ENCODE measurements at places on chromosomes 2 and 18. TPM values are rescaled to one million over a fixed set of nuclear protein-coding genes. Genes with fewer than 3 reads are reported as not detected.

Gene TLX2
- total RNA-seq: not detected

GRCh38 chr2:136178941-136179601 is 61.1 kb upstream of the CXCR4 start:
- no peaks in the 10 kb centered on the region for H3K27me3 ChIP-seq
- H3K36me3 ChIP-seq: no peaks in the 10 kb centered on the region
- H3K4me3 ChIP-seq: no peak overlapping the region
- no peak for DNase-seq

GRCh38 chr18:2407961-2408360 is 163.3 kb downstream of the METTL4 start:
- no peak overlapping the region for H3K27ac ChIP-seq
- no peaks in the 10 kb centered on the region for H3K4me1 ChIP-seq
- no peaks in the 10 kb centered on the region for H3K27me3 ChIP-seq
- no peak for DNase-seq
- no peaks in the 10 kb centered on the region for H3K36me3 ChIP-seq

Gene ERMN
- 1.3 TPM for total RNA-seq

- no peaks in the 10 kb centered on the region for H3K27me3 ChIP-seq
- DNase-seq: peak; percentile 42
- H3K27ac ChIP-seq: no peak overlapping the region
- H3K36me3 ChIP-seq: no peaks in the 10 kb centered on the region
- no peaks in the 10 kb centered on the region for H3K4me1 ChIP-seq
Measured at GRCh38 chr2:224646242-224646846, 61.2 kb upstream of the CUL3 start.

DNA sequence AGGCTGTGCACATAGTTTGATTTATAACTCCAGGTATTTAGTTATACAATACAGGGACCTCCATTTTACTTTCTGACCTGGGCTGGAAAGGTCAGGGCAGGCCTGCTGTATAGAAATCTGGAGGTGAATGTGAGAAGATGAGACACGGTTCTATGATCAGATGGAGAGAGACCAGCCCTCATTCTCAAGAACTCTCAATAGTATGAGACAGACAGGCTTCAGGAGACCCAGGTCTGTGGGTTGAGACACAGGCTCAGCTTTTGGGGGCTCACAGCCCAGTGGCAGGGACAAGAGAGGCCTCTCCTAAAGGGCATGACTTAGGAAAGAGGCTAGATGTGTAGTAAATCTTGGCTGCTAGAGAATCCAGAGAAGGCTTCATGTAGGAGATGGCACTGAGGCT is 719 bp upstream of the ATP6V1B1 start:
- no peak overlapping the region for H3K27ac ChIP-seq
- H3K4me1 ChIP-seq: no peaks in the 10 kb centered on the region
- no peaks in the 10 kb centered on the region for H3K36me3 ChIP-seq
- H3K4me3 ChIP-seq: no peak overlapping the region
- DNase-seq: no peak

Gene REG1B
- total RNA-seq: not detected
